ENCODE measurements at places on chromosomes 11 and 22. TPM values are rescaled to one million over a fixed set of nuclear protein-coding genes. Genes with fewer than 3 reads are reported as not detected.

Gene MIAT
- total RNA-seq, result 0.16 TPM

Gene AIFM3
- not detected for total RNA-seq

Gene SOX6
- total RNA-seq, result 0.32 TPM

Gene SLC22A9
- total RNA-seq, result not detected

Gene BTG4
- not detected for total RNA-seq

Gene VPS37C
- total RNA-seq, result 5.3 TPM

Gene HBB
- total RNA-seq, result not detected

Gene TREH
- not detected for total RNA-seq

Gene CCDC89
- 0.32 TPM for total RNA-seq
